NCI-H460 (cell line): ENCODE measurements at places on chromosomes 13 and 19. TPM values are rescaled to one million over a fixed set of nuclear protein-coding genes. Genes with fewer than 3 reads are reported as not detected.

GRCh38 chr19:19382118-19382517 is 23.4 kb upstream of the GATAD2A start:
- DNase-seq: no peak

DNA sequence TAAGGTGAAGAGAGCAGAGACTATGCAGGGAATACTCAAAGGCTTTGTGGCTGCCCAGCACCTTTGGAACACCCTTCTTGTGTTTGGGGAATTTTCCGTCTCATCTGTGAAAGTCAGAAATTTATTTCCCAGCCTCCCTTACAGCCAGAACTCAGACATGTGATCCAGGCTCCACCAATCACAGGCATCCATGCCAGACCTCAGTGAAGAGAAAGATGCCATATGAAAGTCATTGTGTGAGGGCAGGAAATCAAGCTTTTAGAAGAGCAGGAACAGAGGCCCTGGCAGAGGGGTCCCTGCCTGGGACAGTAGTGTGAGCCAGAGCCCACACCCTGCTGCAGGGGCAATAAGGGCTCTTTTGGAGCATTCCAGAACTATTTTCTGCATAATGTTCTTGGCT is 12.1 kb downstream of the CCDC70 start:
- DNase-seq: no peak

DNA sequence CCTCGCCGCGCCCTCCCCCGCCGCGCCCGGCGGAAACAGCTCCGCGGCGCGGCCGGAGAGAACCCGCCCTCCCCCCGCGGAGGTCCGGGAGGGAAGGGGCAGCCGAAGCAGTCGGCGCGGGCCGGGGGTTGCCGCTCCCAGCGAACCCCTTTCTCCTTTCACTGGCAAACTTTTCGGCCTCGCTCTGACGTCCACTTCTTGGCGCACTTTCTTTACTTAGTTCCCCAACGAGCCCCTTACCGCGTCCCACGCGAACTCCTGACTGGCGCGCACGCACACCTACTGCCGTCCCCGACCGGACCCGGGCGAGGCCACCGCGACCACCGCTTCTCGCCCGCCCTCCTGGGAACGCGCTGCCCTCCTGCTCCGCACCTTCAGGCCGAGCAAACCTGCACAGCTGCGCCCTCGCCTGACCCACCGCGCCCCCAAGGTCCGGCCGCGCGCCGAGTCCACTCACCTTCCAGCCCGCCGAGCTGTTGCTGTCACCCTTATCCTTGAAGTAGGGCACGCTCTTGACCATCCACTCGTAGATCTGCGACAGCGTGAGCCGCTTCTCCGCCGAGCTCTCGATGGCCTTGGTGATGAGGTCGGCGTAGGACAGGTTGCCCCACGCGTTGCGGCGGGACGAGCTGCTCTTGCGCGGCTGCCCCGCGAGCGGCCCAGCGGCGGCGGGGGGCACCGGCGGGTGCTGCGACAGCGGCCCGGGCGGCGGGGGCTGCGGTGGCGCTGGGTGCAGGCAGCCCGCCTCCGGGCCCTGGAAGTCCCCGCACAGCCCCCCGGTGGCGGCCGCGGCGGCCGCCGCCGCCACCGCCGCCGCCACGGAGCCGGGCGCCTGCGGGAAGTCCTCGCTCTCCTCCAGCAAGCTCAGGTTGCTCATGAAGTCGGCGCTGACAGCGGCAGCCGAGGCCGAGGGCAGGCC is 1.1 kb downstream of the FOXO1 start:
- DNase-seq: no peak

Gene TYROBP
- total RNA-seq: 0.64 TPM in 1 of 2 replicates, not detected in the other

DNA sequence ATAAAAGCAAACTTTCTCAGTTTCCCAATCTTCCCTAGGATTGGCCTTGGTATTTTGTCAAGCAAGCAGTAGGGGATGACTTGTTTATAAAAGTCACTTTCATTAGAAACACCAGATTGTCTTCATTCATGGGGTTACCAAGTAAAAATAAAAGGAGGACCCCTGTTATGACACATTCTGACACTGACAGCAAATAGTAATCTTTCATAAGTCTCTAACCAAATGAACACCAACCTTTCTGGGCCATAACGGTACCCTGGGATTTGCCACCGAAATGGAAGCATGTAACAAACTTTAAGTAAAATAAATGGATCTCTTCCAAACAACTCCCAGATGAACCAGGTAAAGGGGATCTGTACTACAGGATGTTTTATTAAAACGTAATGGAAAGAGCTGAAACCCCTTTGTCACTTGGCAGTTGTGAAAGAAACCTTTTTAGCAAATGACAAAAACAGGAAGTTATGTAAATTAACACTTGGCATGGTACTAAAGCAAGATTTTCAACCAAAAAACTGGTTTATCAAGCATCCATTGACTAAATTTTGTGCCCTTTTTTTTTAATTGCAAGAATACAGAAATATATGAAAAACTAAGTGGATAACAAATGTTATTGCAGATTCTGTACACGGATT is 335.6 kb downstream of the RBM26 start:
- no peak for DNase-seq

- no peak for DNase-seq
Observed at GRCh38 chr13:49840675-49841074, 48.2 kb upstream of the KPNA3 start.

- DNase-seq: no peak
Observed at GRCh38 chr13:112771877-112772538, 82.2 kb downstream of the ATP11A start.

Gene IL12RB1
- total RNA-seq: not detected in 2 replicates

GRCh38 chr13:25570185-25570584 is 198.4 kb downstream of the ATP8A2 start:
- DNase-seq: no peak

Gene ERICH6B
- not detected in 2 replicates for total RNA-seq

DNA sequence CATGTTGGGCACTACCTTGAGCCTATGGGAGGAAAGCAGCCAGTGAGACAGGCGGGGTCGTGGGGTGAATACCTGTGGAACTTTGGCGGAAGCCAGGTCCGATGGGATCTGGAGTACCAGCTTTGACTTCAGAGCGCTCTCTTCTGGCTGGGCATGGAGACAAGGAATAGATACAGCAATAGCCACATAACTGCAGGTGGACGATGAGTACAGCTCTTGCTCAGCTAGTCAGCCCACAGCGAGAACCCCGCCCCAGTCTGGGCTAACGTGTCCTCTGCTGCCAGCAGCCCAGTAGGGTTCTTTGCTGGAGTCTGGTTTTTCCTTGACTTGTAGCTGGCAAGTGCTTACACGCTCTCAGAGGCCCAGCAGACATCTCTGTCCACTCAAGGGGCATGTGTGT is 83.4 kb downstream of the SIPA1L3 start:
- no peak for DNase-seq

Gene SGCG
- 0.10 and 0.29 TPM in 2 replicates for total RNA-seq

Gene SCN1B
- 0.61 and 0.82 TPM in 2 replicates for total RNA-seq

GRCh38 chr13:45374917-45375316 is 33.9 kb upstream of the TPT1 start:
- no peak for DNase-seq

- DNase-seq: no peak
Observed at GRCh38 chr13:73691891-73692290, 442.3 kb downstream of the KLF12 start.

DNA sequence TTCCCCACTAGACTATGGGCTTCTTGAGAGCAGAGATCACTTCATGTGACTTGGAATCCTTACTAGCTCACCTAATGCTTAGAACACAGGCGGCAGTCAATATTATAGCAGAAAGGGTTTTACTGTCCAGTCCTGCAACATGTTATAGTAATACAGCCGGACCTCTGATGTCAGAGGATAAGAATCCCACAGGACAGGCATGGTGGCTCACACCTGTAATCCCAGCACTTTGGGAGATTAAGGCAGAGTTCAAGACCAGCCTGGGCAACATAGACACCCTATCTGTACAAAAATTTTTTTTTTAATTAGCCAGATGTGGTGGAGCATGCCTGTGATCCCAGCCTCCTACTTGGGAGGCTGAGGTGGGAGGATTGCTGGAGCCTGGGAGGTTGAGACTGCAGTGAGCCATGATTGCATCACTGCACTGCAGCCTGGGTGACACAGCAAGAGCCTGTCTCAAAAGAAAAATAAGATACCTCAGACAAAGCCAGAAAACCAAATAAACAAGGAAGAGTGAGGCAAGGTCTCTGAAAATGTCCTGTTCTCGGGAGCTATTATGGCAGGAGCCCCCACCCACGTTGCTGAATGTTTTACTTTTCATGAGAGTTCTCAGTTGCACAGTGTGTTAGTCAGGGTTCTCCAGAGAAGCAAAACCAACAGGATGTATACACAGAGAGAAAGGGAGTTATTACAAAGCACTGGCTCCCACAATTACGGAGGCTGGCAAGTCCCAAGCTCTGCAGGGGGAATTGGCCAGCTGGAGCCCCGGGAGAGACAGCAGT is 100.8 kb downstream of the UBL3 start:
- DNase-seq: no peak

Gene ZNF492
- total RNA-seq: not detected in 2 replicates

- no peak for DNase-seq
Observed at GRCh38 chr13:36998624-36999041, 507 bp downstream of the ALG5 start.

DNA sequence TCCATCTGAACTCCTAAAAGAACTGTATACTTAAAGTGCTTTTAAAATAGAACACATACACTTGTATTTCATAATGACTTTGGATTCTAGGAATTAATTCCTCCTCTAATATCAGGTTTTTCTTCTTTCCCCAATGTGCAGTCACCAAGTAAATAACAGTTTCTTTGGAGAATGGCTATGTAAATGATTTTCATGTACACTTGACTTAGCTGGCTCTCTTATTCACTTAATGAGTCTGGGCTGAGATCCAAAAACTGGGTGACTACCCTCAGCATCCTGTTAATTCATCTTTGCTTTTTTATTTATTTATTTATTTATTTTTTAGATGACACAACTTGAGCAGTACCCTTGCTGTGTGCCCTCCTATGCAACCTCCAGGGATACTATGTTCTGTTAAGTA is 1003.7 kb downstream of the SLITRK1 start:
- no peak for DNase-seq

Gene ANKRD10
- 42.1 and 51.5 TPM in 2 replicates for total RNA-seq

- no peak for DNase-seq
Observed at GRCh38 chr19:3135961-3136683, at the start of gene GNA15. TSS of gene GNA15 (plus strand) at chr19:3136033. CDS start at chr19:3136451, 418 bp downstream.

- DNase-seq: peak; percentile 41
Observed at GRCh38 chr13:111429064-111429558, 108.7 kb downstream of the TEX29 start.

Gene FGF22
- total RNA-seq: not detected in 2 replicates

DNA sequence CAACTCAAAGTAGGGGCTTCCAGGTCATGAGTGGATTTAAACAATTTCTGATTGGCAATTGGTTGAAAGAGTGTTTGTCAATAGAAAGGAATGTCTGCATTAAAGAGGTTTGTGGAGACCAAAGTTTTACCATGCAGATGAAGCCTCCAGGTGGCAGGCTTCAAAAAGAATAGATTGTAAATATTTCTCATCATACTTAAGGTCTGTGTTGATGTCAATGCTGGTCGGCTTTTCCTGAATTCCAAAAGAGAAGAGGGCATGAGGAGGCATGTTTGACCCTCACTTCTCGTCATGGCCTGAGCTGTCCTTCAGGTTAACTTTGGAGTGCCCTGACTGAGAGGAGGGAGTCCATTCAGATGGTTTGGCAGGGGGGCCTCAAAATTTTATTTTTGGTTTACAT is 125.4 kb upstream of the RFC3 start:
- DNase-seq: no peak

GRCh38 chr19:55196803-55197202 is 12.5 kb downstream of the PTPRH start:
- DNase-seq: no peak

Gene GFY
- total RNA-seq: not detected in 2 replicates

GRCh38 chr13:99265821-99266426 is 7.7 kb upstream of the GPR18 start:
- DNase-seq: peak; percentile 19

Gene HIPK4
- total RNA-seq: not detected in 2 replicates

GRCh38 chr19:40650749-40651305 is 39.6 kb downstream of the NUMBL start:
- no peak for DNase-seq

DNA sequence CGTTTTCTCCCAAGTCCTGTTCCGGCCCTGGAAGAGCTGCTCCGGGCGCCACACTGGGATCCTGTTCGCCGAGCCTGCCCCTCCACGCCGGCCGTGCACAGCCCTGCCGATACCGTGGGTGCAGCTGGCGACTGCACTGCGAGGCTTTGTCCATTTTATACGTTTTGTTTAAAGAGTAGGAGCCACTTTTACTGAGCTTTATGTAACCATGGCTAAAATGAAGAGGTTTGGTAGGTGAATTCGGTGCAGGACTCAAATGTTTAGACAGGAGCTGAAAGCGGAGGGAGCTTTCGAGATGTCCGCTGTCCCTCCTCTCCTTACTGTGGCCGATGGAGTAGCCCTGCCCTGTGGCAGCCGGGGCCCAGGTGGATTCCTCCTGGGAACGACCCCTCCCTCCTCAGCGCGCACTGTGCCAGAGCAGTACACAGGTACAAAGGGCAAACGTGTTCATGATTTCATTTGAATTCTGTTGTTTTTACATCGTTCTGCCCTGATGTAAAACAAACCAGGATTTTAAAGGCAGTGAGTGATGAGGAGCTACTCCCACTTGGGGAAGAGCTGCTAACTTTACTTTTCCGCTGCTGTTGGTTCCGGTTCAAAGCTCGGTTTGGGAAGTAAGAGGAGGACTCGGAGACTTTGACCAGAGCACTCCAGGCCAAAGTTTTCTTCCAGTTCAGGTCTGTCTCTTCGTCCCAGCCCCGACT is 1.7 kb downstream of the COL4A2 start:
- no peak for DNase-seq

Gene GRK1
- total RNA-seq: not detected in 2 replicates

GRCh38 chr13:24168979-24169378 is 8.5 kb downstream of the SPATA13 start:
- DNase-seq: no peak

Gene KLK12
- not detected in 2 replicates for total RNA-seq

- no peak for DNase-seq
Observed at GRCh38 chr13:53110181-53110580, 81.6 kb downstream of the OLFM4 start.

Gene KLF1
- total RNA-seq: 0.52 and 1.3 TPM in 2 replicates

GRCh38 chr13:51942189-51942588 is 69.1 kb downstream of the ATP7B start:
- no peak for DNase-seq

DNA sequence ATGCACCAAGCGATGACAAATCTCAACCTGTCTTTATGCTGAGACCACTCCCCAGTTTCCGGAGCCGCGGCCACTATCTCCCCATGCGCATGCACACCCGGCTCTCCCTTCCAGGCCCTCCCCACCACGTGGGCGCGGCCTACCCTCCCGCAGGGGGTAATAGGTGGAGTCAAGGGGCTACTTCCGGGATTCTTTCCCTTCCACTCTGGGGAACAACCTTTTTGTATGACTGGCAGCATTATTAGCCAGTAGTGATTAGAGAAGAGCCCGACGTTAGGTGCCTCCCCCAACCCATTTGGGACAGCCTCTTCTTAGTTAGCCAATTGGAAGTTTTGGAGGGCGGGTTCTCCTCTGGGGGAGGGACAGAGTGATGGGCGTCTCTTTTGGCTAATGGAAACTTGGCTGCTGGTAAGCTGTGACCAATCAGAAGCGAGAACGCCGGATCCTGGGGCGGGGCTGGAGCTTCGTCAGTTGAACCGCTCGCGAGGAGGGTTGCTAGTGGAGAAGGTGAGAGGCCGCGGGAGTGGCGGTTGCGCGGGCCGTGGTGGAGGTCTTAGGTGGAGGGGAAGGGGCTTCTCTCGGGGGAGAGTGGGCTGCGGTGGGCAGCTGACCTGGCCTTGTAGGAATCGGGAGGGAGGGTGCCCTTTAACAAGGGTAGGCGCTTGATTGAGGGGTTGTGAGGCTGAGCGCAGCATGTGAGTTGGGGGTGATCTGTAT is at the start of gene CCDC61:
TSS of gene CCDC61 (plus strand) at position 470 of the 717 bp plus-strand sequence. CDS start 7,552 bp downstream, outside the sequence.
- DNase-seq: peak; percentile 99

- DNase-seq: no peak
Observed at GRCh38 chr19:41096353-41096752, 8.1 kb downstream of the CYP2A13 start.

GRCh38 chr19:39405261-39405957 is 1.2 kb upstream of the ZFP36 start:
- DNase-seq: no peak
